Progenitor cell of endocrine pancreas (in vitro differentiated cells): ENCODE measurements at places on chromosomes 6 and 20. TPM values are rescaled to one million over a fixed set of nuclear protein-coding genes. Genes with fewer than 3 reads are reported as not detected.

DNA sequence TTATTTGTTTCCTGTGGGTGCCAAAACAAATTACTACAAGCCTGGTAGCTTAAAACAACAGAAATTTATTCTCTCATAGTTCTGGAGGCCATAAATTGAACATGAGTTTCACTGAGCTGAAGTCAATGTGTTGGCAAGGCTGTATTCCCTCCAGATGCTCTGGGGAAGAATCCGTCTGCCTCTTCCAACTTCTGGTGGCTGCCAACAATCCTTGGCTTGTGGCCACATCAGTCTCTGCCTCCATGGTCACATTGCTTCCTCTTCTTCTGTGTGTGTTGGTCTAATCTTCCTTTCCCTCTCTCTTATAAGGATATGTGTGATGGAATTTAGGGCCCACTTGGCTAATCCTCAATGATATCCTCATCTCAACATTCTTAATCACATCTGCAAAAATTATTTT is 92.8 kb upstream of the EPB41L1 start:
- H3K27ac ChIP-seq = no peak overlapping the region
- no peaks in the 10 kb centered on the region for H3K27me3 ChIP-seq
- H3K36me3 ChIP-seq = no peaks in the 10 kb centered on the region
- DNase-seq = no peak
- H3K4me1 ChIP-seq = peaks cover 1% of the 10 kb centered on the region

- H3K4me1 ChIP-seq = no peaks in the 10 kb centered on the region
- no peak overlapping the region for H3K27ac ChIP-seq
- DNase-seq = no peak
- no peaks in the 10 kb centered on the region for H3K27me3 ChIP-seq
- H3K36me3 ChIP-seq = peaks cover 10% of the 10 kb centered on the region
These were observed 185.3 kb downstream of the BACH2 start for GRCh38 chr6:90111387-90111786.

DNA sequence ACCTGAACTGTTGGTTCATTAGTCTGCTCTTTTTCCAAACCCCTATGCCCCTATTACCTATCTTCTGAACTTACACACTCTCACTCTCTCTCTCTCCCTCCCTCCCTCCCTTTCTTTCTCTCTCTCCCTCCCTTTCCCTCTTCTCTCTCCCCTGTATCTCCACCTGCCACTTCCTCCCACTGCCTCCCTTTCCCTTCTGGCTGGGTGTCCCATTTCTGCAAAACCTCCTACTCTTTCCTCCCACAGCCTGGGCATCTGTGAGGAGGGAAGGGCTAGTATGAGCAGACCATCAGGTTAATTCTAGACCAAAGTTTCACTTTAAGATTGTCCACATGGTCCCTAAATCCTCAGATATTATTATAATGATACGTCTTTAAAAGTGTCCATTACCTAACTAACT is 95.1 kb downstream of the TMEM200A start:
- H3K27ac ChIP-seq = no peak overlapping the region
- no peaks in the 10 kb centered on the region for H3K27me3 ChIP-seq
- no peaks in the 10 kb centered on the region for H3K4me1 ChIP-seq
- no peak overlapping the region for H3K4me3 ChIP-seq
- no peaks in the 10 kb centered on the region for H3K36me3 ChIP-seq

Gene SLC22A23
- 17.1 and 19.4 TPM in 2 replicates for total RNA-seq

GRCh38 chr6:154595538-154595937 is 85.1 kb upstream of the CNKSR3 start:
- H3K4me1 ChIP-seq = peaks cover 14% of the 10 kb centered on the region
- H3K4me3 ChIP-seq = no peak overlapping the region
- H3K27me3 ChIP-seq = no peaks in the 10 kb centered on the region
- no peaks in the 10 kb centered on the region for H3K36me3 ChIP-seq
